CD8-positive, alpha-beta memory T cell (primary cell): ENCODE measurements at places on chromosomes 7 and 10. TPM values are rescaled to one million over a fixed set of nuclear protein-coding genes. Genes with fewer than 3 reads are reported as not detected.

Gene CDHR3
- total RNA-seq = 0.55 TPM

- DNase-seq = no peak
These were observed 97.3 kb upstream of the IKZF1 start for GRCh38 chr7:50207251-50207564.

Gene FAM149B1
- 13.1 TPM for total RNA-seq

Gene LIMK1
- 23.1 TPM for total RNA-seq

Gene PLAU
- total RNA-seq = 1.6 TPM

- DNase-seq = peak; percentile 47
These were observed 55.2 kb downstream of the EGFR start for GRCh38 chr7:55073976-55074528.

DNA sequence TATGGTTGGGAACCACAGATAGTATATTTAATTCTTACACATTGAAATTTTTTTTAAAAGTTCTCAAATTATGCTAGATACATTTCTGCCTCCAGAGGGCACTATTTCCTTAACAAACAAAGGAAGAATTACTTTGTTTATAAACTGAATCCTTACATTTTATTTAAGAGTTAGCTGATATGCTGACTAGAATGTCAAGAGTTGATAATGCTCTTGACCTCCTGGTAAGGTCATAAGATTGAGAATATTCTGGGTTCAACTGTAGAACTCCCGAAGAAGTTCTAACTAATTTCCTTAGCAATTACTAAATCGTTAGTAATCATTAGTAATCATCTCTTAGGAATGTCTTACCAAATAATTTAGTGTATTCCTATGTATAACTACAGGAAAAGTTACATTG lies 95.3 kb upstream of the CYP26C1 start:
- no peak for DNase-seq

- no peak for DNase-seq
These were observed 6.4 kb upstream of the PRTFDC1 start for GRCh38 chr10:24958721-24959381.

- no peak for DNase-seq
These were observed 37.8 kb downstream of the RNLS start for GRCh38 chr10:88545359-88545758.

Gene LLCFC1
- total RNA-seq = not detected

DNA sequence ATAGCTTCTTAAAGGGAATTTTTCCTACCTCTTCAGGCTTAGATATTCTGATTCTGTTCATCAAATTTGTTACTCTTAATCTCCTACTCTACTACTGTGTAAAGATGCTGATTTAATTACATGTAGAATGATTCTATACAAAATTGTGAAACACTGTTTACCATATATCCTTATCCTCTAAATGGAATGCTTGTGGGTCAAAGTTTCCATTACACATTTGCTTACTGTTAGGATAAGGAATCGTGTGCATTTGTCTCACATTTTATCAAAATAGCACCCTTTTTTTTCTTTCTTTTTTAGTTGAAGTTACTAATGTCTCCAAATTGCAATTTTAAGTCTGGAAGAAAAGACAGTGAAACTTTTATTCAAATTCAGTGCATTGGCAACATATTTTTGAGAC lies 65.3 kb downstream of the TFEC start:
- no peak for DNase-seq

Gene MIOS
- total RNA-seq = 38.7 TPM

- no peak for DNase-seq
These were observed 59.4 kb upstream of the CAMK2B start for GRCh38 chr7:44384586-44385433.

GRCh38 chr7:141841385-141841784 lies at the start of gene PRSS37:
Gene PRSS37 (minus strand): TSS chr7:141841485. CDS start chr7:141841049, 436 bp downstream.
- DNase-seq = no peak

Gene DGKI
- 1.4 TPM for total RNA-seq

Gene POU6F2
- total RNA-seq = not detected

Gene IDE
- total RNA-seq = 42.8 TPM

- no peak for DNase-seq
These were observed 23.6 kb downstream of the PDIA4 start for GRCh38 chr7:149004405-149005370.

DNA sequence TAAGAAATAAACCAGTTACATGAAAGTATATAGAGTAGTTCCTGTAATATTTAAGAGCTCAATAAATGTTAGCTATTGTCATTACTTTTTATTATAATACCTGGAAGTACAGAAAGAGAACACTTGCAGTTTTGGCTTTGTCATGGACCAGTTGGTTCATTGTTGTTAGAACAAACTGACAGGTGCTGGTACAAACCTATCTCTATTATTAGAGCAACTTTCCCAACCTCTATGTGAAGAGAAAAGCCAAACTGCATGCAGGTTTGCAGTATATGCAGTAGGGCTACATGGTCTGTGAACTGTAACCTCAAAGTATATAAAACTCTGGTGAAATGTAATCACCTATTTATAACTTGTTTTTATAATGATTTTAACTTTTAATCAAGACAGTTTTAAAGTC lies 20.4 kb downstream of the DNAJC9 start:
- DNase-seq = no peak

- no peak for DNase-seq
These were observed 14.6 kb downstream of the OPALIN start for GRCh38 chr10:96344178-96344577.

GRCh38 chr7:41869596-41869995 lies 166.7 kb upstream of the INHBA start:
- DNase-seq = no peak

- no peak for DNase-seq
These were observed 28.0 kb downstream of the GRB10 start for GRCh38 chr7:50754684-50755083.

DNA sequence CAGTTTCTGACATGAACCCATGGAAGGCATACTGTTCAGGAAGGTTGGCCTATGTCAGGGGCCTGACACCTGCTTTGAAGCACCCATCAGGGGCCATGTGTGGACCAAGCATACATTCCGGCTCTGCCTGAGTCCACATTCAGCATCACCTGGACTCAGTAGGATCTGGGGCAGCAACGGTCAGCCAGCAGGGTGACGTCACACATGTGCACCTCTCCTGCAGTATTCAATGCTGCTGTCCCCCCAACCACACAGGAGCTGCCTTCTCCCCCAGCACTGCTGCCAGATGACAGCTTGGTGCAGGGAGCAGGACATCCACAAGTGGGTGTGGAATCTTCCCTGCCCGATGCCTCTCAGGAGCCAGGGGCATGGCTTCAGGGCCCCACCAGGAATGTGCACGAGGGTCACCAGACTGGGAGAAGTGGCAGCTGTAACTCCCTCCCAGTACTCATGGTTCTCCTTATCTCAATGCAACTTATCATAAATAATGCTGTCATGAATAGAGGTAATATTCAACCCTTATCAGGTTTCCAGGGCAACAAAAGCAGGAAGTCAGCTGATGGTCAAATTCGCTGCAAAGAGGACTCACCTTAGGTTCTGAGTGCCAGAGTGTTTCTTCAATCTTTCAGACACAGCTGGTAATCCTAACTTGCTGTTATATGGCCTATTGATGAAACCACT lies 292.9 kb downstream of the PAXIP1 start:
- no peak for DNase-seq

Gene ARMC10
- 56.6 TPM for total RNA-seq

Gene SUGCT
- total RNA-seq = 1.3 TPM

DNA sequence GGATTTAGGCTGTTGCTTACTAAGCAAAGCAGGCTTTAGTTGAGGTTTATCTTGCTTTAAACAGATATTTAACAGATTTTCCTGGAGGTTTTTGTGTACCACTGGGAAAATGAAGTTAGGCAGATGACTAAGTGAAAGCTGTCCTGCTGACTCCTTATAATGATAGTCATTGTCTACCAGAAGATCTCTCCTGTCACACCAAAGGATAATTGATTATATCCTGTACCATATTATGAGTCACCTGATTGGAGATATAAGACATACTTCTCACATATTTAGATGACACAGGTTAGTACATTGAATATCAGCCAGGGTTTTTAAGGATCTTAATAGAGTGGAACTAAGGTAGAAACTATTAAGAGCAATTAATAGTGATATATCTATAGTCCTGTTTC lies 68.4 kb downstream of the PTEN start:
- DNase-seq = no peak

GRCh38 chr10:17655567-17656146 lies 11.7 kb downstream of the STAM start:
- no peak for DNase-seq

Gene DPP6
- not detected for total RNA-seq

DNA sequence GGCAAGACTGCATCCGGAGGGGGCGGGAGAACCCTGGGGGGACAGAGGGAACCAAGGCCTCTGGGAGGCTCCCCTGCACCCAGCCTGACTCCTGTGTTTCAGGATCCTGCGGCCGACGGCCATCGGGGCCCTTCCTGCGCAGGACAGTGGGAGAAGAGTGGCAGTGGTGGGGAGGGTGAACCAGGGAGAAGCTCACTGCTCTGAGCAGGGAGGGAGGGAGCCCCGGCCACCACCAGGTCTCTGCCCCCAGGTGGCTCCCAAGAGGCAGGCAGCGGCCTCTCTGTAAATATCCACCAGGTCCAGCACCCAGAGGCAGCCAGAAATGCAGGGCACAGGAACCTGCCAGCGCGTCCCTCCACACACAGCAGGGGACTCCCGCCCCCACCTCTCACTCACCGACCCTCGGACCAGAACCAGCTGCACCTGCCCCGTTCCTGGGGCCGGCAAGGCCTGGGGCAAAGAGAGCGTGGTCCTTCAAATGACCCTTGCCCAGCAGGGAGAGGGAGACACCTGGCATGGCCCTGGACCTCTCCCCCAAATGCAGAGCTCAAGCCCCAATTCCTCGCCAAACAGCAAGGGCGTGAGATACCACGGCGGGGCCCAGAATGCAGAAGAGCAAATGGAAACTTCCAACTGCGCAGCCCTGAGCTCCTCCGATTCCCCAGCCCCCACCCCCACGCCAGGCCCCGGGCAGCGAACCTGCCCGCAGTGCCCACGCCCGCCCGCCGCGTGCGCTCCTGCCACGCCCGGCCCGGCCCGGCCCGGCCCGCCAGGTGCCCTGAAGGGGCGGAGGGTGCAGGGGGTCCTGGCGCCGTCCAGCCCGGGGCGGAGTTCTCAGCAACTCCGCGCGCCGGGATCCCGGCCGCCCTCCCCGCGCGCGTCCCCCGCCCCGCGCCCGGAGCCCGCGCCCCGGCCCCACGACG lies 805 bp downstream of the RASGEF1A start:
- DNase-seq = no peak

Gene IL6
- 0.72 TPM for total RNA-seq
